RCC 7860 (cell line): ENCODE measurements at places on chromosomes 1 and 21.

- no peak for DNase-seq
These were observed 1888.6 kb downstream of the MRPL39 start for GRCh38 chr21:23718446-23719285.

DNA sequence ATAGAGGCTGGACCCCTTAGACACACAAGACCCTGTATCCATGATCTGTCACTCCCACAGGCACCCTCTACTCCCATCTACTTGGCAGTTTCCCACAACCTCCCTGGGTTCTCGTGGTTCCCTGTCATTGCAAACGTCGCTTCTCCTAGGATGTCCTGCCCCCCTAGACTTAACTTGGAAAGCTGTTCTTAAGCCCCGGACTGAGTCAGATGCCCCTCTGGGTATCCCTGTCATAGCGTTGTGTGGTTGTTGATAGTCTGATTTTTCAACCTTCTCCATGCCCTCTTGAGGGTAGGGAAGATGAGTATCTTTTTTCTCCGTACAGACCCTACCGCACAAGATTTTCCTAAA is 11.8 kb downstream of the RCC1 start:
- DNase-seq = peak; percentile 14

DNA sequence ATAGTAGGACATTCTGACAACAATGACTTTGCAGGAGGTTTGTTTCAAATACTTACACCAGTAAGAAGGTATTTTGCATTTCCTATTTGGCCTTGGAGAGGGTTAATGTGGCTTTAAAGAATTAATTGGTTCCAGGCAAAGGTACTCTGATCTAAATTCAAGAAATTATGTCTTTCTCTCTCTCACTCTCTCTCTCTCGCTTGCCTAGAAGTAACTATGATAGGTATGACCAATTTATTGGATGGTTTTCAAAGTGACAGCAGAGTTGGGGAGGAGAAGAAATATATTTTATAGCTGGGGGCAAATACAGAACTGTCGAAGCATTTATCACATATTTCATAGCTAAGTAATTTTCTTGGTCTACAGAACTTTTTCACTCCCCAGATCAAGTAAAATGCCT is 116.0 kb downstream of the ATP6V1G3 start:
- no peak for DNase-seq

GRCh38 chr1:55718758-55719671 is 503.9 kb upstream of the USP24 start:
- peak; percentile 98 for DNase-seq

- DNase-seq = no peak
These were observed 1.1 kb upstream of the GRHL3 start for GRCh38 chr1:24317956-24318614.

DNA sequence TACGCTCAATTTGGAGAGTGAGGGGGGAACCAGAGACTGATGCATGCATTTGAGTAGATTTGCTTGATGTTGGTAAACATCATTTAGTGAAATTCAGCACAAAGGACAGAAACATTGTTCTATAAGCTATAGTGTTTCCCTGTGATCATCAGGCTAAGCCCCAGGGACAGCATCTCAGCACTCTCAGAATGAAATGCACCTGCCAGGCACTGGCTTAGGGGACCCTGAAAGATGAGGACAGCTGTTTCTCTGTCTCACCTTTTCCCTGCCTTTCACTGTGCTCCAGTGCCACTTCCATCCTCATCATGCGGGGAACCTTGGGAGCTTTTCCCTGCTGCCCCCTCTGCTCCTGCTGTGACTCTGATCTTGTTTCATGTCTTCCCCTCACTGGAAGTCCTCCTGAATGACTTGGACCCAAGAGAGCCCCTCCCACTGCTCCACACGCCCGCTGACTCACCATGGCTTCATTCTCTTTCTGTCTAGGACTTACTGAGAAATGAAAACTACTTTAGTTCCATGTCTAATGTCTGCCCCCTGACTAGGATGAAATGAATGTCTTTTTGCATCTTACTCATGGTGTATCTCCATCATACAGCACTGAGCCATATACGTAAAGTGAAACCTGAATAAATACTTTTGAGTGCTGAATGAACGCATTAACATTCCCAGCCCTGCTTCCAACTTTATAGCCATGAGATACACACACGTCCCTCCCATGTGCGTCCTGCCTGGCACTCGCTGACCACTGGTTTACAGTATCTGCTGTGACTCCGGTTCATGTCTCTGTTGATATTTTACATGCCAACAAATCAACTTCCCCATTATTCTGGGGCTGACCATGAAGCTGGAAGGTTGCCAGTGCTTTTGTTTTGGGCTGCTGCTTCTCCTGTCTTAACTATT is 182.0 kb downstream of the PCP4 start:
- no peak for DNase-seq

DNA sequence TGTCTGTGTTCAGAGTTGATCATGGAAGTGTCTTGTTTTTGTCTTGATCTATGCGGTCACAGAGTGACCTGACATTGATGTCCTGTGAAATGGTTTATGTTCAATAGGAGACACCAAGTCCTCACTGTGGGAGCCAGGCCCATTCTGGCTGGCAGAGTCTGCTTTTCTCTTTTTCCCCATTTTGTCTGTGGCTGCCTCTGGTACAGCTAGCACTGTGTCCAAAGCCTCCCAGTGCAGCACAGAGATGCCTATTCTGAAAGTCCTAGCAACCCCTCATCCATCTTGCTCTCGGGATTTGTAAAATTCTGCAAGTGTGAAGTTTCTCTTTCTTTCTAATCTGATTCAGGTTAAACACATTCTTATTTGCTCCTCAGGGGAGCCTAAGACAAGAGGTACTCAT is 14.3 kb downstream of the TNN start:
- no peak for DNase-seq

GRCh38 chr1:235933017-235933765 is 66.5 kb upstream of the LYST start:
- DNase-seq = no peak

- DNase-seq = no peak
These were observed 119.2 kb upstream of the RAB3GAP2 start for GRCh38 chr1:220391491-220391890.

DNA sequence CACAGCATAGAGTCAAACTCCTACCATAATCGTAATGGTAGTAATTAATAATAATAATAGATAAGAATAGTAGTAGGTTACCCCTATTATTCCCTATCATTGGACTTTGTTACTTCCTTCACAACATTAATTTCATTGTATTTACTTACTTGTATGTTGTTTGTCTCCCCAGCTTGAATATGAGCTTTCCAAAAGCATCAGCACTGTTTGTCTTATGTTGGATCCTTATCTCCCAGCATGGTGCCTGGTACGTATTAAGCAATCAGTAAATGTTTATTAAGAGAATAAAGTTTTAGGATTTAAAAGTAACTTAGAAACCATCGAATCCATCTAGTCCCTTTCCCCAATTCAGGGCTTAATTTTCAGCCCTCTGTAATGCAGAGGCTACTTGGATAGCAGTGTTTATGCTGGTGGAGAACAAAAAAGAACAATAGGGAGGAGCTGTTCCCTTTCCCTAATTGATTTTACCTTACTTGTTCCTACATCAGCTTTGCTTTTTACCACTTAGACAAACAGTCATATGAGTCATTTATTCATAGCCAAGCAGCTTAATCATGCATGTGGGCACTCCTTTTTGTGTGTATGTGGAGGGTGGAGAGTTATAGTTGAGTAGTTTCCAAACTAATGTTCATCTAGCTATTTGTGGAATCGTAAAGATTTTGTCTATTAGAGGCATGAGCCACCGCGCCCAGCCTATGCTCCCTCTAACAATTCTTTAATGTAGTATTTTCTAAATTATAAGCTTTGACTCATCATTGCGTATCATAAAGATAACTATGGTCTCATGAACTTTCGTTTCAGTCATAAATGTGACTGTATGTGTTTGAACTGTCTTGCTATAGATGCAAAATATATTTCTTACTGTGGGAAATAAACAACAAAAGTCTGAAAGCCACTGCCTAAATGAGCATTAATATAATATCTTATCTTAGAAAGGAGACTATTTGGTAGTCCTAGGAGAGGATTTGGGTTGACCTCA is 20.9 kb upstream of the DR1 start:
- peak; percentile 68 for DNase-seq

GRCh38 chr1:9180111-9180819 is 51.4 kb upstream of the GPR157 start:
- DNase-seq = peak; percentile 15

- DNase-seq = no peak
These were observed 28.3 kb upstream of the TMPRSS2 start for GRCh38 chr21:41536076-41536826.

DNA sequence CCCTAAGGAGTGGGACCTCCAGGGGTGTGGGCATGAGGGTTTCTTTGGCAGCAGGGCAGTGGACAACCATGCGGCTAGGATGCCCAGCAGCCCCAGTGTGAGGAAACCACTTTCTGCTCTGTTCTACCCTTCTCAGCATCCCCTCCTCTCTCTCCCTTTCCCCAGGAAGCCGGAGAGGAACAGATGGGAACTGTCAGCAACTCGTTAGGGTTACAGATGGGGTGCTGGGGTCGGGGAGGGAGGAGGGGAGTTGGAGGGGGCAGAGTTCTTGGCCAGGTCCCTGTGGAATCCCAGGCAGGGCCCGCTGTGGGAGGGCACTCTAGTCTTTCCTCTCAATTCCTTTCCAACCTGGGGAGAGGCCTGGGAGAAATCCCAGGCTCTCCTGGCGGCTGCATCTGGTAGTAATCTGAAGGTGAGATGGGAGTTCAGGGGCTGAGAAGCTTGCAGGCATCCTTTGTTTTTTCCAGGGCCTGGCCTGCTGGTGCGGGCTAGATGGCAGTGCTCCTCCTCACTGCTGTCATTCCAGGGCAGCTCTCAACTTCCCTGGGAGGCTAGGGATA is 93.9 kb upstream of the CSF3R start:
- no peak for DNase-seq

DNA sequence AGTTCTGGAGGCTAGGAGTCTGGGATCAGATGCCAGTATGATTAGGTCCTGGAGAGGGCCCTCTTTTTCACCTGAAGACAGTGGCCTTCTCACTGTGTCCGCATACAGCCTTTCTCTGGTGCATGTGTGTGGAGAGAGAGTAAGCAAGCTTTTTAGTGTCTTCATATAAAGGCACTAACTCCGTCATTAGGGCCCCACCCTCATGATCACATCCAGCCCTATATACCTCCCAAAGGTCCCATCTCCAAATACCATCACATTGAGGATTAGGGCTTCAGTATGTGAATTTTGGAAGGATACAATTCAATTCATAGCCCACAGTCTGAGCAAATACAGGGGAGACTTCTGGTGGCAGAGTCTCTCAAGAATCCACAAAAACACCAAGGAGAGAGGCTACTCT is 176.6 kb downstream of the BACH1 start:
- no peak for DNase-seq

DNA sequence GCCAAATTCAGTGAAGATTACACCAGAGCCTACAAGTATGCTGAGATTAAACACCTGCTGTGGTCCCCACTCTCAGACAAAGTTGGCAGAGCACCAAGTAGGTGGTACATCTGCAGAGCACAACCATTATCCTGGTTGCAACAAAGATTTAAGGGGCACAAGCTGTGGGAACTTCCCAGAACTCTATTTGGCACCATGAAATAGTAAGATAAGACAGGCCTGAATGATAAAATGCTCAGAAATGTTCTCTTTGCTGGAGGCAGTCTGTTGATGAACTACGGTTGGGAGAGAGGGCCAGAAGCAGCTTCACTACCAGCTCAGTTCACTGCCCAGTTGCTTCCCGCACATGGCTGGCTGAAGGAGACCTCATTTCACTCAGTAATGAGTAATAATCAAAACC is 19.9 kb downstream of the RPL5 start:
- DNase-seq = no peak
